Ammon's horn (tissue), 1 donor: ENCODE measurements at places on chromosomes 5 and 9.

- no peak for DNase-seq
Measured at GRCh38 chr5:65734921-65735320, 12.9 kb downstream of the NLN start.

- DNase-seq = no peak
Measured at GRCh38 chr9:70256123-70256551, 2.6 kb upstream of the SMC5 start.

DNA sequence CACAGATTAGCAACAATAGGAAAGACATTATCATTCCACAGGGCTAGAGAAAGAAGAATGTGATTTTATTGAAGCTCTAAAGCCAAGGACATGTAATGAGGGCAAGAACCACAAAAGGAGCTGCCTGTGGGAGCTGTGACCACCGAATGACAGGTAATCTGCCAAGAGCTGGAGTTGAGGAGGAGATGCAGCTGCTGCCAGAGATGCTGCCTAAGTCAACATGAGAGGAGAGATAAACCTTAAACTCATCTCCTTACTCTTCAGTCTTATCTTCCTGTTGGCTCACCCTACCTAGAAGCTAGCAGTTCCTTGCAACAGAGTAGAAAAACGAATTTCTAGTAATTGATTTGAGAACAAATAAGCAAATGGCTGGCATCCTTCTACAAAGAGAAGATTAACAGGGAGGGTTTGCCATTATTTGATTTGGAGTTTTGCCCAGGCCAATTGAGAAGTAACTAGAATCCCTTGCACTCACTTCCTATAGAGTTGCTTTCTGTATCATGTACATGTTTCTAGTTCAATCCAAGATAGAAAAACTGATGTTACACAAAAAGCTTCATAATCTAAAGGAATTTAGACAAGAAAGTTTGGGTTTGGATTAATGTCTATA lies 539.2 kb downstream of the TLE1 start:
- no peak for DNase-seq

DNA sequence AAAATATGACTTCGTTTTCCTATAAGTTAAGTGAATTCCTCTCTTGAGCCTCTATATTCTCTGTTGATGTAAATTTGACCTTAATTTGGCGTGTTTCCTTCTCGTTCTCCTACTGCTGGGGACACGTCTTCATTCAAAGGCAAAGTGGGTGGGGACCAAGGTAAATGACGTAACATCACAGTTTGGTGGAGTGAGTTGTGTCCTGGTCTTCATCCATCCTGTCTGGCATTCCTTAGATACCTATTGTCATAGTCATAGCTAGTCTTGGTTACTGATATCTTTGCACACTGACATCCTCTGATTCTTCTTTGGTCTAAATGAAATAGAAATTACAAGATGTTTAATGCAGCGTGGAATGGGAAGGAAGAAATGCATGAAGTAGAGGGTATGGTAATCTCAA lies 108.5 kb downstream of the NNT start:
- no peak for DNase-seq

- DNase-seq = no peak
Measured at GRCh38 chr9:129849901-129850300, 14.6 kb downstream of the USP20 start.

DNA sequence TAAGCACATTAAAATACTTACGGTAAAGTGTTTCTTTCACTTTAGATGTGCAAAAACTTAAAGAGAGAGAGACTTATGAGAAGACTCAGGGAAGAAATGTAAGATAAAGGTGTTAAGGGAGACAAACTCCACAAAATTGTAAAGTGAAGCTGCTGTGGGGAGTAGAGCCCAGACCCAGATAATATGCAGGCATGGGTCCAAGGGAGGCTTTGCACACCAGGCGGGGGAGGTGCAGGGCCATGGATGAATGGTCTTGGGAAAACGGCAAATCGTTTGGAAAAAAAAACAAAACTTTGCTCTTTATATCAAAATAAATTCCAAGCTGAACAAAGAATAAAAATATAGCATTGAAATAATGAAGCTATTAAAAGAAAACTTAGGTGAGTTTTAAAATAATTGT lies 9.1 kb downstream of the SYK start:
- DNase-seq = no peak

DNA sequence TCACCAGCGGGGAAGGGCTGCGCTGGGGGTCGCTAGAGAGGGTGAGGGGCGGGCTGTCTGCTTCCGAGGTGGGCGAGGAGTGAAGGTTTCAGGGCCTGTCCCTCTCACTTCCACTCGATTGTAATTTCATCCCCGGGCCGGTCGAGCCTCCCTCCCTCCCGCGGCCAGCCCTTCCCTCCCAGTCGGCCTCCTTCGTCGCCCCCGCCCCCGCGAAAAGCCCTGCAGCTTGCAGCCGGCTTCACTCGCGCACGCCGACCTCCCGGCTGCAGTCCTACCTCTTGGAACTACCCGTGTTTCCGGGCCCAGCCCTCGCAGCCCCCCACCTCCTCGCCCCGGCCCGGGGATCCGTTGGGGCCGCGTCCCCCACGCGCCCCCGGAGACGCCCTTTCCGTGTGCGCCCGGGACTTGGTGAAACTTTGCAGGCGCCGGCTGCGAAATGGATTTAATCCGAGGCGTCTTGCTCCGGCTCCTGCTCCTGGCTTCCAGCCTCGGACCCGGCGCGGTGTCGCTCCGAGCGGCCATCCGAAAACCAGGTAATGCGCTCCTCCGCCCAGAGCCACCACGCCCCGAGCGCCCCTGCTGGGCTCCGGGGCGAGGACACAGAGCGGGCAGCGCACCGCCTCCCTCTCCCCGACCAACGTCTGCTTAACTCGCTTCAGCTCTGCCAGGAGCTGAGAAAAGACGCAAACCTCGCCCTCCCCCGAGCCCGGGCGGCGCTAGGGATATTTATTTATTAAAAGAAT lies at the start of gene EGFLAM:
TSS of gene EGFLAM (plus strand) at position 241 of the 743 bp plus-strand sequence. CDS start at position 437, 196 bp downstream.
- no peak for DNase-seq

DNA sequence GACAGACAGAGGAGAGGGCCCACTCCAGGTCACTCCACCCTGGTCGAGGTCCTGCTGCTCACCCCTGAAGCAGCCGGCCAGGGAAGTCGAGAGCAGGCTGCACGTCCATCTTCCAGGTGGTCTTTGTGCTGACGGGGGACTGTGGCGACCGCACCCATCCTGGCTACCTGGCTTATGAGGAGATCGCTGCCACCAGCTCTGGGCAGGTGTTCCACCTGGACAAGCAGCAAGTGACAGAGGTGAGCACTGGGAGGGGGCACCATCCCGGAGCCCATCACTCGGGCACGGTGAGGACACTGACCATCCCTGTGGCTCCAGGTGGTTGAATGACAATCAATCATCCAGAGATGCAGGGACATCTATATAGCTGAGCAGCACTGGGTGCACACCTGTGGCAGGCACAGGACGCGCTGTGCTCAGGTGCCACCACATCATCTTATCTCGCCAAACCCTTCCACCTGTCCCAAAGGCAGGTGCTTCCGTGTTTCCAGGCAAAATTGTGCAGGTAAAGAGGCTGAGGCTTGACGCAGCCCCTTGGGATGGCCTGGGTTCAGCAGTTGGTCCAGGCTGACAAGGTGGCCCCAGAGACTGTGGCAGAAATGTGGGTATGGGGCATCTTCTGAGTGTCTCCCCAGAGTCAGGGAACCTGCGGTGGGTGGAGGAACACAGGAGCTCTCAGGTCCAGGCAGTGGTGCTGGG lies 20.7 kb downstream of the HMCN2 start:
- no peak for DNase-seq

- DNase-seq = no peak
Measured at GRCh38 chr5:135602882-135603721, 24.3 kb upstream of the CXCL14 start.

- DNase-seq = no peak
Measured at GRCh38 chr9:98652741-98653140, 56.0 kb downstream of the GABBR2 start.

DNA sequence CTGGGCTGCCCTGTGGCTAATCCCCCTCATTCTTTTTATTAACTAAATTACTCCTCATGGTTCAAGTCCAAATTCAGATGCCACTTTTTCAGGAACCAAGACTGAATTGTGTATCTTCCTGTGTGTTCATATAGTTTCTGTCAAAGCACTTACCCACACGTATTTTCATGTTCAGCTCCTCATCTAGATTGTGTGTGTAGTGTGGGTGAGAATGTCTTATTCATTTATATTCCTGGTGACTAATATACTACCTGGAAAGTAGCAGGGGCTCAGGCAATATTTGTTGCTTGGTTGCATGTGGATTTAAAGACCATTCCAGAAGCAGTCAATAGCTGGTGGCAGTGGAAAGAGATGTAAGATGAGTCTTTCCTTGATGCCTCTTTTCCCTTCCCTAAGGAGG lies 48.5 kb upstream of the SRP19 start:
- no peak for DNase-seq

- DNase-seq = no peak
Measured at GRCh38 chr5:74054139-74054538, 428.1 kb downstream of the ARHGEF28 start.

- no peak for DNase-seq
Measured at GRCh38 chr5:2739360-2740050, 12.0 kb downstream of the IRX2 start.

DNA sequence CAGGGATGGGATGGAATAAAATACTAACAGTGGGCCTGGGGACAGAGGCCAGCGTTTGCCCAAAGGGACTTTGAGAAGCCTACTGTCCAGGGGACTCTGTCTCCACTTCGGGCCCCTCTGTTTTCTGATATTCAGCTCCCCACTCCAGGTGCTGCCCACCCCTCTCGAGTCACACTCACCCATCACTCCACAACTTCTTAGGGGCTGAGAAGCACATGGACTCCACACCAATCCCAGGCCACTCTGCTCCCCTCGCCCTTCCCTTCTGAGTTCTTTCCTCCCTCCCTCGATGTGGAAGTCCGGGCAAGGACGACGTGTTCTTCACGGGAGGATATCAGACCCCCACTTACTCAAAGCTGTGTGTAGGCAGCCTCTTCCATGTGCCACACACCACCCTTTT lies 124.5 kb downstream of the BARX1 start:
- DNase-seq = no peak

DNA sequence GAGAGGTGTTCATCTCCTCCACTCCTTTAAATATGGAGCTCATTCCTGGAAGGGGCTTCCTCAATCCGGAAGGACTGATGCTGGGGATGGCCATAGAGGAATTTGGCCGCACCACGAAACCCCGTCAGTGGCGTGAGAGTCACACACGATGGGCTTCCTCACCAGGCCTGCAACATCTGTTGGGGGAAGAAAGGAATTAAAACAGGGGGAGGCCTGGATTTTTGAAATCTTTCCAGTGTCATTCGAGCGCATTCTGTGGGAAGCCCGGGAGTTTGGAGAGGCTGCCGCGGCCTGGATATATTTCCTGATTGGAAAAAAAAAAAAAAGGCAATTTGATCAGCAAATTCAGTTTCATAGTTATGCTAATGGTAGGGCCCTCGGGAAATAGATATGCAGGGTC lies 76.3 kb upstream of the ORM1 start:
- no peak for DNase-seq

DNA sequence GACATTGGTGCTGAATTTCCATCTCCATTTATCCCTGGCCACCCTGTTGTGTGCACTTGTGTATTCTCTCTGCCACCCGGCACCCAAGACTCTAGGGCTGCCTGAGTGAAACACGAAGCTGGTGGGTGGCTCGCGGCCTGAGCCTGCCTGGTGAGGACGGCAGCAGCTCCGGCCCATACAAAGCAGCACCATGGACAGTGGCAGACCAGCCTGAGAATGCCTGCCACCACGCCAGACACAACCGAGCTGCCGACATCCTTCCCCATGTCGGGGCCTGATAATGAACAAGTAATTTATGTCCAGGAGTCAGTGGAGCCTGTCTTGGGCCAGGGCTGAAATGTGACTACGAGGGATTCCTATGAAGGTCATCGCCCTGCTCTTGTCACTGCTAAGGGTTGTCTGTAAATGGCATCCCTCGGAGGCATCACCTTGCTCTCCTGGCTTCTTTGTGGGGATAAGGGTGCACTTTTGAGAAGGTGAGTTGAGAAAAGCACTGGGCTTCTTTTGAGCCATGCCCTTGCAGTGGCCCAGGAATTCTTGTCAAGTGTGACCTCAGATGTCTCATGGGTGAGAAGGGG lies 175.7 kb downstream of the MELK start:
- DNase-seq = no peak

DNA sequence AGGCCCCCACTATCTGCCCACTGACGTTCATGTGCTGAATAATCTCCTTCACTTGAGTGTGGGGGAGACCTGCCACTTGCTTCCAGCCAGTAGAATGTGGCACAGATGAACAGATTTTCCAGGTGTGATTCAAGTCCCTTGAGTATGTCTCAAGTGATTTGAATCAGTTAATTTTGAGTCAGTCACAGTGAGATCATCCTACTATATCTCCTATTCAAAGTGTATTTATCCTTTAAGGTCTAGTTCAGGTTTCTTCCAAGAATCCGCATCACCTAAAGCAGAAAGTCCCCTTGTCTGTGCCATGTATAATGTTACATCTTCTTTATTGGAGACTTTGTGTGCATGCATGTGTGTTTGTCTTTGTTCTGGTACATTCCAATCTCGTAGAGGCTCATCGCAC lies 208.3 kb upstream of the DAB2 start:
- DNase-seq = no peak

GRCh38 chr5:65013166-65013565 lies 244.4 kb downstream of the CWC27 start:
- no peak for DNase-seq

DNA sequence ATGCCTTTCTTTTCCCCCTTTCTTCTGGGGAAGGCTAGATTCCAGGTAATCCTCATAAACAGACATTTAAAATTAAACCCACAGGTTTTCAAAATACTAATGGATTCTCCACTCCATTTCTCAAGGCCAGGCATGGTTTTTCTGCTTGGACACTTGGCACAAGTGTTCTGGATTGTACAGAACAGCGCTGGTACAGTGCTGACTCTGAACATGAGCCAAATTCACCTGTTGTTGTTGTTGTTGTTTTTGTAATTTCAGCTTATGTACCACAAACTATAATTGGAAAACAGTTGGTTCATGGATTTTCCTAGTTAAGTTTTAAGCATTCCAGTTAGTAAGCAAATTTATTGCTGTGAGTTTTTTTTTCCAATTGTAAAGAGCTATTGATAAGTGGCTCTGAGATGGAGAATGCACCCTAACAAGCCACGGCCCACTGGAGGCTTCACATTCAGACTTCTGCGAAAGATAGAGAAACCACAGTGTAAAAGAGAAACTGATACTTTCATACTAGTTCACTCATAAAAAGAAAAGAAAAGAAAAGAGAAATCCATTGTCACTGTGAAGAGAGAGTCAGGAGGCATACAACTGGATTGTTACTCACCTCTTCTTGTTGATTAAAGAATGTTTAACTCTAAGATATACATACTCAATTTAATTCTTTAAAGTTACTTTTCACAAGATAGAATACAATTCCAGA lies 16.2 kb upstream of the ITGA1 start:
- DNase-seq = no peak

- DNase-seq = peak; percentile 86
Measured at GRCh38 chr5:34474573-34475021, 181.5 kb upstream of the RAI14 start.

DNA sequence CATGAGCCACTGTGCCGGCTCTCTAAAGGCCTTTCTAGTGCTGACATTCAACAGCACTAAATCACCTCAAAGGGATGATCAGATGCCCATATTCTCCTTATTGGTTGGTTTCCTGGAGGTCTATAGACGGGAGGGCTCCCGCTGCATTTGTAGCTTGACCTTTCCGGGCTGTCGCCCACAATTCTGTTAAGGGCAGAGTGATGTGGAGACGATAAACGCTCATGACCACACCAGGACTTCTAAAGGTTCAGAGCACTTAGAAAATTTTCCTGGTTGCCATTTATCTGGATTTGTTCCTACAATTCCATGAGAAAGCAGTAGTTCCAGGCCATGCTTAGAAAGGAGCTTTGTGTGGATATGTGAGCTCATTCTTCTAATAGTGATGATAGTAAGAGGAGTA lies 170.3 kb downstream of the SLC12A2 start:
- no peak for DNase-seq
